Activated CD4-positive, alpha-beta T cell treated with anti-CD3 and anti-CD28 coated beads, Interleukin-2, amount 50 U/mL, for 1 hour (primary cell): ENCODE measurements at places on chromosomes 7 and 10.

DNA sequence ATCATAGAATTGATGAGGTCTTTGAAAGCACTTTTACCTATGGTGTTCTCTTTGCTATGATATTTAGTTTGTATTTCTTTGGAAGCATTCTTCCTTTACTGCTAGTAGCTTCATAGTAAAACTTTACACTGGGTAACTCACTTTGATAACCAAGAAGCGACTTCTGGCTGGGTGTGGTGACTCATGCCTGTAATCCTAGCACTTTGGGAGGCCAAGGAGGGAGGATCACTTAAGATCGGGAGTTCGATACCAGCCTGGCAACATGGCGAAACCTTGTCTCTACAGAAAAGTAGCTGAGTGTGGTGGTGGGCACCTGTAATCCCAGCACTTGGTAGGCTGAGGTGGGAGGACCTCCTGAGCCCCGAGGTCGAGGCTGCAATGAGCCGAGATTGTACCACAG, 36.2 kb downstream of the CCDC126 start:
- DNase-seq, result no peak

DNA sequence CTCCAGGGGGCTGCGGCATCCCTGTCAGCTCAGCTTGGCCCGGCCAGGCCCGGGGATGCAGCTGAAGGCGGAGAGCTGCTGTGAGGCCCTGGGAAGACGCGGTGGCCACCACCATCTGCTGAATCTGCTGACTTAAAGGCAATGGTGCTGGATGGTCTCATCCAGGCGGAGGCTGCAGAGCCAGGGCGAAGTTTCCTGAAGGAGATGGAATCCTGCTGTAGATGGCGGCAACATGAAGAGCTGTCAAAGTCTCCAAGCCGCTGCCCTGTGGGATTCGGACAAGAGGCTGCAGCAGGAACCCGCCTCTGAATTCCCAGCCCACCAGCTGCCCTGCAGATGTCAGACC, 200.1 kb downstream of the PTPRN2 start:
- DNase-seq, result no peak

GRCh38 chr7:1142051-1142635, 17.9 kb downstream of the ZFAND2A start:
- no peak for DNase-seq

DNA sequence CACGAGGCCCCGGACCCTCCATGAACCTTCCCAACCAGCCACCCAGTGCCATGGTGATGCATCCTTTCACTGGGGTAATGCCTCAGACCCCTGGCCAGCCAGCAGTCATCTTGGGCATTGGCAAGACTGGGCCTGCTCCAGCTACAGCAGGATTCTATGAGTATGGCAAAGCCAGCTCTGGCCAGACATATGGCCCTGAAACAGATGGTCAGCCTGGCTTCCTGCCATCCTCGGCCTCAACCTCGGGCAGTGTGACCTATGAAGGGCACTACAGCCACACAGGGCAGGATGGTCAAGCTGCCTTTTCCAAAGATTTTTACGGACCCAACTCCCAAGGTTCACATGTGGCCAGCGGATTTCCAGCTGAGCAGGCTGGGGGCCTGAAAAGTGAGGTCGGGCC, 90.6 kb upstream of the PDCD4 start:
- no peak for DNase-seq

GRCh38 chr10:131006458-131007256, 304.9 kb downstream of the TCERG1L start:
- DNase-seq, result no peak
